ENCODE measurements at places on chromosomes 1 and 21.
A peak's percentile ranks its signal among the peaks of the same experiment; 100 is the strongest.

- DNase-seq: peak; percentile 11
Observed at GRCh38 chr1:147515045-147515869, 26.0 kb upstream of the BCL9 start.

DNA sequence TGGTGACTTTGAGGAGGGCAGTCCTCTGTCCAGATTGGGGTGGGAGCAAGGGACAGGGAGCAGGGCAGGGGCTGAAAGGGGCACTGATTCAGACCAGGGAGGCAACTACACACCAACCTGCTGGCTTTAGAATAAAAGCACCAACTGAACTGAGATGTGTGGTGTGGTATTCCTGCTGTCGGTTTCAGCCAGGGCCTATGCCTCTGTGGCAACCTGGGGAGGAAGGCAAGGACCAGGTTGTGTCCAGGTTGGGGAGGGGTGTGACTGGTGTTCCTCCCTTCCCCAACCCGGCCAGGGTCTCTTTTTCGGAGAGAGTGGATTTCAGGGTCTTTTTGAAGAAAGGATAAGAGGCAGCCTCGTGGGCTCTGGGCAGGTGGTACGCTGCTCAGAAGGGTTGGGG lies 6.3 kb downstream of the PROK1 start:
- no peak for DNase-seq

DNA sequence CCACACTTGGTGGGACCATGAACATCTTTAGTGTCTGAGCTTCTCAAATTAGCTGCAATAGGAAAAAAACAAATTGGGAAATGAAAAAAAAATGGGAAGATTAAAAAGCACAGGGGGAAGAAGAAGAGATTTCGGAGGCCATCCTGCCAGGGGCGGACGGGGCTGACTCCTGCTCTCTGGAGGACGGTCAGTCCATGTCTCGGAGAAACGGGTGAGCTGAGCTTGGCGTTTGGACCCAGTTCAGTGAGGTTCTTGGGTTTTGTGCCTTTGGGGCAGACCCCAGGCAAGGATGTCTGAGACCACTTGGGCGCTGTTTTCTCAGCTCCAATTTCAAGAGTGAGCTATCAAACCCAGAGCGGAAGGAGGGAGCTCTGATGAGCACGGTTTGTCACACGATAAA lies 123.9 kb downstream of the PRDM2 start:
- no peak for DNase-seq

GRCh38 chr1:198391393-198392020 lies 149.0 kb downstream of the ATP6V1G3 start:
- no peak for DNase-seq

- DNase-seq: no peak
Observed at GRCh38 chr1:73755649-73756048, 442.3 kb downstream of the LRRIQ3 start.

DNA sequence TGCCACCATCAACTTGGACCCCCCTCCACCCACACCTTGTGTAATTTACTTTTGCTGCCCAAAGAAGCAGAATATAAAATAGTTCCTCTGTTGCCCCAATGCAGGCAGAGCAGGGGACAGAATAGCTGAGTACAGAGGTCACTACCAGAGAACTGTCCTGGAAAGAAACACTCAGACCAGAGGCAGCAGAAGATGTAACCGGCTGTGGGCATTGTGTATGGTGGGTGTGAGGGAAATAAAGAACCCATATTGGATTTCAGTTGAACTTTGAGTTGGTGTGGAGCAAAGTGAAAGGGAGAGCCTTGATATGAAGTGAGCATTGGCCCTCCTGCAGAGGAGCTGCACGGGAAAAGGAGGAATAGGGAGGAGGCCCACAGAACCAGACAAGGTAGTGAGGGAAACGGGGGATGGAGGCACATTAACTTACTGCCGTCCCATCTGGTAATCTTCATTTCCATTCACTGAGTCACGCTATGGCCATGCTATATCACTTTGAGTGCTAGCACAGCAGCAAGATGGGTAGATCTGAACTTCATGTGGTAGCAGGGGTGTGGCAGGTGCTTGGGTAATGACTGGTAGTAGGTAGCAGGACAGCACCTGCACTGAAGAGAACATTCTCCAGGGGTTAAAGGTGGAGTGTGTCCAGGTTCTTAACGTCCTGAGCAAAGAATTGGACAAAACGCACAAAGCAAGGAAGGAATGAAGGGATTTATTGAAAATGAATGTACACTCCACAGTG lies 56.3 kb upstream of the FBXO28 start:
- DNase-seq: no peak

DNA sequence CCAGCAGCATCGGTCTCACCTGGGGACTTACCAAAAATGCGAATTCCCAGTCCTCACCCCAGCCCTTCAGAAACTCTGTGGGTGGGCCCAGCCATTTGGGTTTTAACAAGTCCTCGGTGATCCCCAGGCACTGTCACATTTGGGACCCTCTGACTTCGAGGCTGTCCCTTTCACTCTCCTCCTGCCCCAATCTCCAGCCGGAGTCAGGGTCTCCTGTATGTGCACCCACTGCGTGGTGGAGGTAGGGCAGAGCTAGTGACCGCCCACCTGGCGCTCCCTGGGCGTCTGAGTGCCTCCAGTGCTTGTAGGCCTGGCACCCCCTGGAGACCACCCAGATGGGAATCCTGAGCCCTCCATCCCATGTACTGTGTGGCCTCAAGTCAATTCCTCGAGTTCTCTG lies 31.1 kb downstream of the EPHA8 start:
- DNase-seq: no peak

DNA sequence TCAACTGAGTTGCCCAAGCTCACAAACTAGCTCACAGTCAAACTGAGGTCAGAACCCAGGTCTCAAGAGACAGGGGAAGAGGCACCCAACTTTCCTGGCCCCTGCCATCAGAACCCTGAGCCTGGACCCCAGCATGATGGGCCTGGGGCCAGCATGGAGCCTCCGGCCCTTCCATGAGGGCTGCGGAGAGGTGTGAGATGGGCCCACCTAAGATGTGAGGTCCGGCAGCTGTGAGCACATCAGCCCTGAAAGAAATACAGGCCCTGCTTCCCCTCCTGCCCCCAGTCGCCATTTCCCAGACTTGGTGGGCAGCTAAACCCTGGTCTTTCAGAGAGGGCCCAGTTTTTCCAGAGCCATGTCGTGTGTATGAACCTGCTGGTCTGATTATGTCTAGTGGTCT lies 30.6 kb downstream of the QSOX1 start:
- DNase-seq: no peak

DNA sequence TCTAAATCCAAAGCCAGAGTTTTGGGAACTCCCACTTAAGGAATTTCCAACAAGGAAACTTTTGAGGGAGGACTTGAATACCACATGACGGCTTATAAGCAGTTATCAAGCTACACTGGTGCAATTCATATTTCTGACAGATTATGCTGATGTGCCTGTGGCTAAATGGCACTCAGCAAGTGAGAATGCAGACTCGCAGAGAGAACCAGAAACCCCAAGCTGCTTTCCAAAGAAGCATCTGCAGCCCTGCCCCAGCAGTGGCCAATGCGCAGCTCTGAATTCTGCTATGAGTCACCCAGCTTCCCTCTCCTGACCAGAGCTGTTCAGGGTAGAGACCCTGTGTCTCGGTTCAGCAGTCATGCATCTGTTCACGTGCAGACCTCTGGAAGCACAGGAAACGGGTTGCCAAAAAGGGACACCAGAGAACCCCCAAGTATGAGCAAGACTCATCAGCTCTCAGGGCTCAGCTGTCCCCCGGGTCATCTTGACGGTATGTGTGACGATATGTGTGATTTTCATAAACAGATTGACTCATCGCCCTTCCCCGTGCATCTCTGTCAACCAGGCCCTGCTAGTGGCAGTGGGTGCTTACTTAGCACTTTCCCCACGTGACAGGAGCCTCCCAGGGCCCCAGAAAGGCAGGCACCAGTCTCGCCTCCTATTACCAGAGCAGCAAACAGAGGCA lies 76.3 kb downstream of the ITPKB start:
- DNase-seq: no peak

DNA sequence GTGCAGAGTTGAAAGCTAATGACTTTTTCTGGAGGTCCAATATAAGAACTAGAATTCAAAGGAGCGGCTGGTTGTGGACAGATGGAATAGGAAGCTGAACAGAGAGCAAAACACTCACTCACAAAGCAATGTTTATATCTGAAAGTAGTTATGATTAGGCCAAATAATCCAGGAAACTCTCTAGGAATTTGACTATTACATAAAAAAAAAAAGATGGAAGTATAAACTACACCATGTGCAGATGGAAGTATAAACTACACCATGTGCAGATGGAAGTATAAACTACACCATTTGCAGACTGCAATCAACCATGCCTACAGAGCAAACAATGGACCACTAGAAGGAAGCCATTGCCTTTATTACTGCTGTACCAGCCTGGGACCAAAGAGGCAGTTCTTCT lies 771.1 kb downstream of the BRINP3 start:
- DNase-seq: no peak

- no peak for DNase-seq
Observed at GRCh38 chr1:63713627-63714481, 60.0 kb upstream of the ROR1 start.

DNA sequence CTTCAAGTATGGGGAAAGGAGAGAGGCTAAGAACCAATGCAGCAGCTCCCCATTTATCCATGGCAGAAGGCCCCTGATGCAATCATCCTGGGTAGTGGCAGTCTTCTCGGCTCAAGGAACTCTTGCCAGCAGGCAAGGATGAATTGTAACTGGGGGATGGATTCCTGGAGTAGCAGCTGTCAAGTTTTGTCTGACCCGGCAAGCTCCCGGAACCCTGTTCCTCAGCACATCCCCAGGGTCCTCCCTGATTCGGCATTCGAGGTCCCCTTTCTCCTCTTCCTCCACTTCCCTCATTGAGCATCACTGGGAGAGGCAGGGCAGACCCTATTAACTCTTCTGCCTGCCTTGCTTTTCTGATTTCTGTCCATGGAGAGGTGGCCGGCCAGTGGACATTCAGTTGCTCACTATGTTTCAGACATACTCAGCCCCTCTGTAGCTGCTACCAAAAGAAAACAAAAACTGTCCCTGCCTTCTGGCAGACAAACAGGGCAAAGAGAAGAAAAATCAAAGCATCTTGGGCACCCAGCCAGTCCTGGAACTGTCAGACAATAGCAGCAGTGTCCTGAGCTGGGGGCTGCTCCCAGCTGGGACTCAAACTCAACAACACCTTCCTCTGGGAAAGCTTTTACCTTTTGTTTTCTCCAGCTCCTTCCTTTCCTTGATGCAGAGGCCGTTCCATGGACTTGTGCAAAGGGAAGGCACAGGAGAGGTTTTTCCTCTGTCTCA lies 5.6 kb upstream of the PTCH2 start:
- DNase-seq: no peak

- no peak for DNase-seq
Observed at GRCh38 chr1:30957560-30958222, 49.1 kb upstream of the SDC3 start.

DNA sequence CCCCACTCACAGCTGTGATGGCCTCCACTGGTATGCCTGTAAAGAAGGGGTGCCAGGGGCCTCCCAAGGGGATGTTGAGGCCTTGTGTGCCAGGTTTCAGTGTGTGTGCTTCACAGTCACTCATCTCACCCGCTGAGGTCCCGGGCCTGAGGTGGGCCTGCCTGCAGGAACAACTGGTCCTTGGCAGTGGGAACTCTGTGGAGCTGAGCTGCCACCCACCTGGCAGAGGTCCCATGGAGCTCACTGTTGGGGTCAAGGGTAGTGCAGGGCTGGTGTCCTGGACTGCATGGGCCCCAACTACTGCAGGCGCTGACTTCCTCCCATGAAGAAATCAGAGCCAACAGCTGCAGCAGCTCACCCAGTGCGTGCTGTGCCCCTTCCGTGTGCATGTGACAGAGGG lies 17.3 kb upstream of the ZNF678 start:
- no peak for DNase-seq

GRCh38 chr21:42037943-42038342 lies 27.8 kb upstream of the ZBTB21 start:
- DNase-seq: no peak
